Panc1 (cell line): ENCODE measurements at places on chromosomes 6 and 20. TPM values are rescaled to one million over a fixed set of nuclear protein-coding genes. Genes with fewer than 3 reads are reported as not detected.

DNA sequence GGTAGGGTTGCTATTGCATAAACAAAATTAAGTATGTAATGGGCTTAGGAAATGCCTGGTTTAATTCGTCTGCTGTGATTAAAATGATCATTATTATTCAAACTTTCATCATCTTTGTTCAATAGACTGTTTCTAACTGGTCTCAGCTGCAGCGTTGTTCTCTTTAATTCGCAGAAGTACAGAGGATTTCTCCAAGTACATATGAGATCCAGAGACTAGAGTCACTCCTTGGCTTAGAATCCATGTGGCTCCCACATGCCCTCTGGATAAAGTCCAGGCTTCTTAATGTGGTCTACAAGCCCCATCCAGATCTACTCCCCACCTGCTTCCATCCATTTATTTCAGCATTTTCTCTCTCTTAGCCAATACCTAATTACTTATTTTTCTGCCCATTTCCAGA is 1.1 kb upstream of the ZBTB24 start:
- no peak for DNase-seq

- no peak for DNase-seq
These were observed 133.8 kb upstream of the PTPN1 start for GRCh38 chr20:50376179-50376887.

Gene OVOL2
- 0.77 TPM for total RNA-seq

Gene GATA5
- total RNA-seq, result 53.2 TPM

Gene C20orf141
- not detected for total RNA-seq
